Amygdala (tissue), 56 donors: ENCODE measurements at places on chromosomes 7 and 10.

DNA sequence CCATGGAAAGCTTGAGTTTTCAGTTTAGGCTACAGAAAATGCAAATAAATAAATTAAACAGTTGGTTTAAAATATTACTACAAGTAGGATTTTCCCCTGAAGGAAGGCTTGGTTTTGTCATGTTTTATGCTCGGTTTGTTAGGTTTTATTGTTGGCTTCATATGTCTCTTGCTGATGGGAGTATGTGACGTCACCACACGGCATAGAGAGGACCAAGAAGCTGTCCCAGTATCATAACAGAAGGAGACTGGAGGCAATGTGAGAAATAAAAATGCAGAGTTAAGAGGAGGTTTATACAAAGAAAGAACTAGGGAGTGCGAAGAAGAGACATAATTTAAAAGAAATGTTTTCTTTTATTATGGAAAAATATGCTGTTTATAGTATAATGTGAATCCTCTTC is 24.4 kb downstream of the PCDH15 start:
- no peak for DNase-seq

- peak; percentile 14 for DNase-seq
These were observed 33.8 kb downstream of the SLC26A4 start for GRCh38 chr7:107694386-107694785.

GRCh38 chr10:84903320-84903719 is 574.9 kb downstream of the CCSER2 start:
- peak; percentile 1 for DNase-seq

DNA sequence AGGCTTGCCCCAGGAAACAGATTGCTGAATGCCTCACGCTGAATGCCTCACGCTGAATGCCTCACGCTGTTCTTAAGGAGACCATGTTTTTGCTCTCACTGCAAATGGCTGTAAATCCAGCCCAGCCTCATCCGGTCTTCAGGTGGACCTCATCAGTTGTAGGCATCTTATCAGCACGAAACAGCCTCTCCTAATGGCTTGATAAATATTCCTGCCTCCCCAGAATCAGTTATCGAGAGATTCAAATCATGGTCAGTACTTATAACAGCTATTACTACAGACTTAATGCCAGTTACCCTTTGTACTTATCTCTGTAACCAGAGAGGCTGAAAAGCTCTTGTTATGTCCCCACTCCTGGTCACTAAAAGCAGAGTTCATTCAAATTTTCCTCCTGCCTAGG is 290.6 kb downstream of the FZD1 start:
- DNase-seq, result no peak

DNA sequence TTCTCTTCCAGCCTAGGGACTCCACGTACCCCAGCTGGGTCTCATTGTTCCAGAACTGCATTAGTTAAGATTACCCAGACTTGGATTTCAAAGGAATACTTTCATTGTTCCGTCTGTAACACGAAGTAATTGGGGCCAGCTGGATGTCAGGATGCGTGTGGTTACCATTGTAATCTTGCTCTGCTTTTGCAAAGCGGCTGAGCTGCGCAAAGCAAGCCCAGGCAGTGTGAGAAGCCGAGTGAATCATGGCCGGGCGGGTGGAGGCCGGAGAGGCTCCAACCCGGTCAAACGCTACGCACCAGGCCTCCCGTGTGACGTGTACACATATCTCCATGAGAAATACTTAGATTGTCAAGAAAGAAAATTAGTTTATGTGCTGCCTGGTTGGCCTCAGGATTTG is 21.0 kb downstream of the LRRC17 start:
- no peak for DNase-seq

- no peak for DNase-seq
These were observed 42.7 kb downstream of the INPP5F start for GRCh38 chr10:119768455-119769094.

DNA sequence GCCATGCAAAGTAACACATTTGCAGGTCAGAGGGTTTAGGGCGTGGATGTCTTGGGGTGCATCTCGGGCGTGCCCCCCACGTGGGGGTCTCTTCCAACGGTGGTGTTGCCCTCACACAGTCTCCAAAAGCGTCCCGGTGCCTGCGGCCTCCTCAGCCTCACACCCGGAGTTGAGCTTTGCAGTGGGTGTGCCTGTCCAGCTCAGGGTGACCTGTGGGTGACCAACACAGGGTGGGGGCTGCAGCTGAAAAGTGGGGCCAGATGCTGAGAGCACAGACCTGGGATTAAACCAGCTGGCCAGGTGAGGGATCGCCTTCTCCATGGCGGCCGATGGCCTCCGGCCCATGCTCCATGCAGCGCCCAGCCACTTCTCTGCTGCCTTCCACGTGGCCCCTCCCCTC is 63.1 kb downstream of the PWWP2B start:
- no peak for DNase-seq

DNA sequence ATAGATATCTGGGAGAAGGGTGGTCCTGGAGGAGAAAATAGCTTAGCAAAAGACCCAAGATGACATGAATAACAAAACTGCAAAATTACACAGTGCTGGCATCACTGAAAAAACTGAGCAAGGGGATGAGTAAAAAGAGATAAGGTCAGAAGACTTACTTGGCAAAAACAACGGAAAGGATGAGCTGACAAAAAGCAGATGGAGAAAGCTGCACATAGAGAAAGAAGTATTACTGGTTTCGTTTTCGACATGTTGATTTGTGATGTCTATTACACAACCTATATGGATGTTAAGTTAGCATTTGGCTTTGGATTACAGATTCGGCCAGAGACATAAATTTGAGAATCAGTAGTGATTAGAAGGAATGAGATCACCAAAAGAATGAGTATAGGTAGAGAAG is 132.1 kb downstream of the MACC1 start:
- no peak for DNase-seq

DNA sequence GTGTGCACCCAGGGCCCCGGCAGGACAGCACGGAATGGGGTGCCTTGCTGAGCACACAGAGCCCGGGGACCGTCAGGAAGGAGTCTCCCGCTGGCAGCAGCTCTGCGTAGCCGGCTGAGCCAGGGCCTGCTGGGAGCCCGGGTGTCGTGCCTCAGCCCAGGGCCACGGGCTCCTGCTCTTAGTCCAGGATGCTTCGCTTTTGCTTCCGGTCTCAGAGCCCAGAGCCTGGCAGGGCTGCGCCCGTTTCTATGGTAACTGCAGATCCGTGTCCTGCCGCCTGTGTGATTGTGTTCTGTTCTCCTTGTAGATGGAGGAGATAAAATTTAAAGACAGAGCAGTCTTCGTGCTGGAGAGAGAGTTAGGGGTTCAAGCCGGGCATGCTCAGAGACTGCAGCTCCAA is 53.7 kb upstream of the DPYSL4 start:
- peak; percentile 35 for DNase-seq

GRCh38 chr10:14587540-14588083 is 187.1 kb downstream of the FAM107B start:
- DNase-seq, result no peak

DNA sequence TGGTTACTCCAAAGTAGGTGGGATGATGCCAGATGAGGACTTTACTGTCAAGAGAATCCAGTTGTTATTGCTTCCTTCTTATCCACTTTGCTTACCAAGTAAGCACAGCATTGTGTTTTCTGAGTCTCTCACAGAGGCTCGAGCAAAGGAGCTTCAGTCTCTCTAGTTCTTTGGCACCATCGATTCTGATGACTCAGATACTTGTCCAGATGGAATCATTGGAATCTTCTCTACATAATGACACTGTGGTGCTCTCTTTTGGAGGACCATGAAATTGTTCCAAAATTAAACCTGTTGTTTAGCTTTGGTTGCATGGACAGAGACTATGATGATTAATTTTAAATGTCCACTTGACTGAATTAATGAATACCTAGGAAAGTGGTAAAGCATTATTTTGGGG is 132.6 kb downstream of the NXPH1 start:
- no peak for DNase-seq

GRCh38 chr10:59888781-59889435 is 17.4 kb downstream of the CCDC6 start:
- DNase-seq, result no peak

DNA sequence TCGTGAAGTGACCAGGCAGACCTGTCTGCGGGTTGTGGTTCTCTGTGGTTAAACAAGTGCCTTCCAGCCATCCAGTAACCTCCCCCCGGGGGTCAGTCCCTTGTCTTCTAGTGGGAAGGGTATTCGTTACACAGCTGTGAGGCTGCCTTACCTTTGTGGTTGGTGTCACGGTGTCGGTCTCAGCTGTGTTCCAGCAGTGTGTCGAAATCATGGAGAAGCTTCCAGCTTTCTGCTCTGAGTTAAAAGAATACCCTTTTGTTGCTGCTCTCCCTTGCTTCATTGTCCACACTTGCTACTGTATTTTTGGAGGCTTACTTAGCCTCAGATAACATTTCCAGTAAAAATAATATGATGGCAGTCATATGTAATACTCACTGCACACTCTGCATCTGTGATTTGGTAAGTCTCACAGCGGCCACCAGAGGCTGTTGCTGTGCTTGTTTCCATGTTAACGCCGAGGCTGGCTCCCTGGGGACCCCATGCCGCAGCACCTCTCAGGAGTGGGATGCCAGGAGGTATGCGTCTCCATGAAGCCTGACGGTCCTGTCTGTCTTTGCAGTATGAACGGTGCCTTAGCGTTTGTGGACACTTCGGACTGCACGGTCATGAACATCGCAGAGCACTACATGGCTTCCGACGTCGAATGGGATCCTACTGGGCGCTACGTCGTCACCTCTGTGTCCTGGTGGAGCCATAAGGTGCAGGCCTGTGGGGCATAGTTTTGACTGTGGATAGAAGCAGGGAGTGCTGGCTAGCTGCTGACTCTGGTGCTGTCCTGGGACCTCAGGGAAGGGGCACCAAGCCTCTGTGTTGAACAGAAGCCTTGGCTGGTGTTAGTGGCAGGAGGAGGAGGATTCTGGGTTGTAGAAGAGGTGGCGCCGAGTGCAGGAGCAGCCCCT is 20.5 kb downstream of the EIF3B start:
- no peak for DNase-seq

GRCh38 chr7:97868788-97869187 is 3.4 kb downstream of the ASNS start:
- DNase-seq, result no peak

- DNase-seq, result peak; percentile 46
These were observed at the start of gene SHTN1 for GRCh38 chr10:117005026-117005526. Gene SHTN1, minus strand, starts transcription at chr10:117005187. Its CDS starts 108 bp downstream, at chr10:117005079.

DNA sequence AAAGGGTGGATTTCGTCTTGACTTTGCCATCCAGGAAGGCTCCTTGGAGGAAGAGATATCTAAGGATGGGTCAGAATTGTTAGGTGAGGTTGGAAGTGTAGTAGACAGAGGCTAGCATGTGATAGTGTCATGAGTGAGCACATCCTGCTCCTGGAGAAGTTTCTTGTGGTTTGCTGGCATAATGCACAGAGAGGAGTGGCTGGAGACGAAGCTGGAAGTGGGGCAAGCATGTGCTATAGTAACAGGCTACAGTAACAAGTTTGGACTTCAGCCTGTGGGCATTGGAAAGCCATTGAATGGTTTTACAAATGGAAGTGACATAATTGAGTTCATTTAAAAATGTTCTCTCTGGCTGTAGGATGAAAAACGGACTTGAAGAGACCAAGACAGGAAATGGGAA is 175.6 kb upstream of the VWC2 start:
- DNase-seq, result no peak

- DNase-seq, result no peak
These were observed 219.6 kb downstream of the ARHGAP12 start for GRCh38 chr10:31709028-31709427.

DNA sequence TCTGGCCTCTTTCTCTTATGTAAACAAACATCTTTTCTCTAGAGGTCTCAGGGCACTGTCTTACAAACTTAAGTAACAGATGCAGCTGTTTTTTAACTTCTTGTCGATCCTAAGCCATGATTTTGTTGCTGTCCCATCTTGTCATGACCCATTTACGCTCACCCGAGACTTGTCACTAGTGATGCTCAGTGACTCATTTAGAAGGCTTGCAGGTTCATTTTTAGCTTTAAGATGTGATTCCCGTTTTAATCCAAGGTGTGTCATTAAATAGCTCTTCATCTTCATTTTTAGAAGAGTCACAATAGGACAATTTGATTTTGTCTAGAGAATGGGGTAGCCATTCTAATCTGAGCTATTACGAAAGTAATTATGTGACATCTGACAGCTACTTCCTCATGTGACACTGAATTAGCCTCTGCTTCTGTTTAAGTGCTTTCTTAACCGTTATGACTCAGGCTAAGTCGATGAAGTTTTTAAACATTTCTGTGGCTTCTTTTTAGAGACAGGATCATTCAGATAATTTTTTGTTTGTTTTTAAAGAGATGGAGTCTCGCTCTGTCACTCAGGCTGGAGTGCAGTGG is 42.7 kb downstream of the SPDYE5 start:
- DNase-seq, result no peak

DNA sequence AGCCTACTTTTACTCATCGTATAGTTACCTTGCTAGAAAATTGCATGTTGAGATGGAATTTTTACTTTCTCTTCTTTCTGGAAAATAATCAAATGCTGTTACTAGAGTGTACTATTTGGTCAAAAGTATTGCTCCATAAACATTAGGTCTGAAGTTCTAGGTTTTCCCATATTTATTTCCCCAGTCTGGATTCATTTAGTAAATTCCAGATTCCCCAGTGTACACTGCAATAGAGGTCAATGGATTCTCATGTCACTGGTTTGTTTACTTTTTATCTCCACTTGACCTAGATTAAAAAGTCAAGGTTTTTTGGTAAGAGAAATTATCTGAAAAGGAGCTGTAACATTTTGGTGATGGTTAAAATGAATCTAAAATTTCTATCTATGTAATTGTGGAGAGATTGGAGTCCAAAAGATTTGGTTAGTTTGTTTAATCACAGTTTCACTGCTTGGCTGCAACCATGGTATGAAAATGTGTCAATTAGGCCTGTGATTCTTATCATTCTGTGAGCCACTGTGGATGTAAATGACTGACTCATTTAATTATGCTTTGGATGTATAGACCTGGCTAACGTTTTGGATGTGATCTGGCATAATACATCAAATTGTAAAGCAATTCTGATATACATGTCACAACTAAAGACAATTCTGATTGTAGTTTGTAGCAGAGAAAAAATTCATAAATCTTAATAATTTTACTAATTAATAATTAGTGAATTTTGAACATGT is 32.7 kb upstream of the STEAP4 start:
- DNase-seq, result no peak

GRCh38 chr10:111086574-111086973 is 9.7 kb downstream of the ADRA2A start:
- no peak for DNase-seq

- no peak for DNase-seq
These were observed 51.2 kb upstream of the RELN start for GRCh38 chr7:104040666-104041065.

DNA sequence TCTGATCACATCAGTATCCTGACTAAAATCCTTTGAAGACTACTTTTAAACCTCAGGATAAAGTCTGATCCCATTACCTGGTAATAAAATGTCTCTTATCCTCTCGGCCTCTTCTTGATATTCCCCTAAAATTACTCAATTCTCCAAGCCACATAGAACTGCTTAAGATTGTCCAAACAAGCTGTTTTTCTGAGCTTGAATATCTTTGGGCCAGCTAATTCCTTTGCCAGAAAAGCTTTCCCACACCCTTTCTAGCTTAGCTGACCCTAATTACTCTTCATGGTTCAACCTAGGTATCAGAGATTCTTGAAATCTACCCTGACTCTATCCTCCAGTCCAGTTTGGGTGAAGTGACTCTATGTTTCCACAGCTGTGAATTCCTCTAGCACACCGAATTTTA is 328.6 kb downstream of the CRPPA start:
- DNase-seq, result no peak

- DNase-seq, result no peak
These were observed 69.7 kb downstream of the CALML3 start for GRCh38 chr10:5594271-5595049.
